Esophagus muscularis mucosa (tissue), 4 donors: ENCODE measurements at places on chromosomes 3 and 15. TPM values are rescaled to one million over a fixed set of nuclear protein-coding genes. Genes with fewer than 3 reads are reported as not detected.

GRCh38 chr15:70504299-70504951 is 258.9 kb downstream of the UACA start:
- H3K4me3 ChIP-seq, result no peak overlapping the region
- no peaks in the 10 kb centered on the region for H3K36me3 ChIP-seq
- no peak overlapping the region for H3K27ac ChIP-seq
- DNase-seq, result no peak
- H3K4me1 ChIP-seq, result peaks cover 36% of the 10 kb centered on the region

FAM174B gene
- total RNA-seq, result 7.5 TPM

DNA sequence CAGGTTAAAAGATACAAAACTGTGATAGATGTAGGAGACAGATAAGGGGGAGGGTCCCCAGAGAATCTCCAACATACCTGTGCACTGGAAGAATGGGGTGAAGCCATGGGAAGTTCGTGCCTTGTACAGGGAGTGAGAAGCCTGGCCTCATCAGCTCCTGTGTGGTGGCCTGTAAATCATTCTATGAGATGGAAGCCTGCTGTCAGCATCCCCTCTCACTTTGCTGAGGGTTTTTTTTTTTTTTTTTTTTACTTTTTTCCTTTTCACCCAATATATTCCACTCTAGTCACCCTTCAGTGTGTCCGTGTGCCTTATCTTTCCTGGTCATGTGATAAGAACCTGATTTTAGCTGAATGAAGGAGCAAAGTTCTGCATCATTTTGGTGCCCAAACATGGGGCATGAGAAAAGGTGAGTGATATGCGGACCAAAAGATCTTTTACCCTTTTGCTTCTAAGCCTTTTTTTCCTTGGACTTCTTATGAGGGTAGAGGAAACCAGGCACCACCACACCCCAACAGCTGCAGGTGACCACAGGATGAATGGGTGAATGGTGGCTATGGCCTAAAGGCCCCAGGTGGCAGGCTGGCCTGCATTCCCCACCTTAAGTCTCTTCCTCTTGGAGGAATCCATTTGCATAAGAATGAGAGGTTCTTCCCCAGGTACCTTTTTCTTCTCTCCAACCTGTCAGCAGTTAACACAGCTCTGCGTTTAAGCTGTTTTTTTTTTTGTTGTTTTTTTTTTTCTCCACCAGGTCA is 1345.0 kb downstream of the NSUN3 start:
- no peaks in the 10 kb centered on the region for H3K36me3 ChIP-seq
- no peak for DNase-seq
- H3K27ac ChIP-seq, result no peak overlapping the region
- no peak overlapping the region for H3K4me3 ChIP-seq
- no peaks in the 10 kb centered on the region for H3K4me1 ChIP-seq

DNA sequence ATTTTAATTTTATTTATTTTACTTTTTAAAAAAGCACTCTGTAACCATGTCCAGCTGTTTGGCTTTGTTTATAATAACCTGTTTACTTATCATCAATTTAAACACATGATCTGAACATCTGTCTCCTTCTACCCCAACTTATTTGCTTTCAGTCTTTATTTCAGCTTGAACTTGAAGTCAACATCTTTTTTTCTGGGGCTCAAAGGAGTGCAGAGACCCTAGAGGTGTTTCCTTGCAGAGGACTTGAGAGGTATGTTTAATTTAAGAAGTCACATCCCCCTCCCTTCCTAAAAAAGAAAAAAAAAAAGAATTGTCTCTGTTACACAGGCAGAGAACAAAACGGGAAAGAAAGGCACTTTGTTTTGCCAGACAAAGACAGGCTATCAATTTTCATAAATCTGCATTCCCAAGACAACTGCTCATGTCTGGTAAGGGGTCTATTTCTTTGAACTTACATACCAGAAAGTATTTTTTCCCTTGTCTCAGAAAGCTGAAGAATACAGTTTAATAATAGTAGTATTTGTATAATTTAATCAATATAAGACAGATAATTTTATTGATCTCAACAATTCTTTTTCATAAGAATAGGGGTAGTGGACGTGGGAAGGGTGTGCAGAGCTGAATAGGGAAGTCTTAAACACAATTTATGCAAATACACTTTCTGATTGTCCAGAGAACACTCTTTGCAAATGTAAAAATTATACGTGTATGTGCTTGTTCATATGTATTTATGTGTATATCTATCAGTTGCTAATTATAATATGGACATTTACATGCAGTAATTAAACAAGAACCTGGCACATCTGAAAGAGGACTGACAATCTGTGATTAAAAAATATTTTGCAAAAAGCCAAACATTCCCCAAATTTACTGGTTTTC is 109.7 kb upstream of the PDZRN3 start:
- no peak overlapping the region for H3K27ac ChIP-seq
- H3K4me3 ChIP-seq, result no peak overlapping the region
- H3K4me1 ChIP-seq, result peaks cover 5% of the 10 kb centered on the region
- no peaks in the 10 kb centered on the region for H3K36me3 ChIP-seq
- H3K27me3 ChIP-seq, result no peaks in the 10 kb centered on the region

- H3K4me3 ChIP-seq, result no peak overlapping the region
- H3K27ac ChIP-seq, result no peak overlapping the region
- H3K36me3 ChIP-seq, result no peaks in the 10 kb centered on the region
- no peaks in the 10 kb centered on the region for H3K4me1 ChIP-seq
- H3K27me3 ChIP-seq, result no peaks in the 10 kb centered on the region
- DNase-seq, result no peak
These were observed 202.8 kb downstream of the CADPS start for GRCh38 chr3:62672270-62672987.

- H3K27me3 ChIP-seq, result no peaks in the 10 kb centered on the region
- DNase-seq, result no peak
- no peak overlapping the region for H3K27ac ChIP-seq
These were observed 100.7 kb downstream of the SHOX2 start for GRCh38 chr3:158005391-158006100.

GRCh38 chr3:81788610-81789009 is 27.2 kb upstream of the GBE1 start:
- H3K4me1 ChIP-seq, result no peaks in the 10 kb centered on the region
- no peak overlapping the region for H3K27ac ChIP-seq
- no peak overlapping the region for H3K4me3 ChIP-seq
- no peaks in the 10 kb centered on the region for H3K27me3 ChIP-seq
- DNase-seq, result no peak

CCR9 gene
- total RNA-seq, result not detected
